GM12878 (cell line): ENCODE measurements at places on chromosomes 11 and 22. TPM values are rescaled to one million over a fixed set of nuclear protein-coding genes. Genes with fewer than 3 reads are reported as not detected.

DNA sequence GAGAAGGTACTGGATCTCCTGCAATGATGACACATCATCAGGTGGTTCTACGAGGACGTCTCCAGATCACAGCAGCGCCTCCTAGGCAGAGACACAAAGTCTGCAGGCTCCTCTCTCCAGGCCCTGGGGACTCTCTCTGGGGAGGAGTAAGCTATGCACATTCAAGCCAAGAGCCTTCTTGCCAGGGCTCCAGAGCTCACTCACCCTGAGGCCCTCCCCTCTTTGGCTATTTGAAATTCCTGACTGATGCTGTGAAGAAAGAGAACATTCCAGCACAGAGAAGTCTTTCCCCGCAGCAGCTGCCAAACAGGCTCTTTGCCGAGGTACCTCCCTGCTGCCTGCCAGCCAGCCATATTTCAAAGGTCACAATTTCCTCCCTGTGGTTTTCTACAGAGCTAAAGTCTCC, 204.9 kb downstream of the CSNK2A3 start:
- no peak for DNase-seq

- no peak for DNase-seq
Measured at GRCh38 chr22:21013657-21014201, 1.2 kb upstream of the P2RX6 start.

The APOL6 gene
- 16.2 and 16.9 TPM in 2 replicates for total RNA-seq

DNA sequence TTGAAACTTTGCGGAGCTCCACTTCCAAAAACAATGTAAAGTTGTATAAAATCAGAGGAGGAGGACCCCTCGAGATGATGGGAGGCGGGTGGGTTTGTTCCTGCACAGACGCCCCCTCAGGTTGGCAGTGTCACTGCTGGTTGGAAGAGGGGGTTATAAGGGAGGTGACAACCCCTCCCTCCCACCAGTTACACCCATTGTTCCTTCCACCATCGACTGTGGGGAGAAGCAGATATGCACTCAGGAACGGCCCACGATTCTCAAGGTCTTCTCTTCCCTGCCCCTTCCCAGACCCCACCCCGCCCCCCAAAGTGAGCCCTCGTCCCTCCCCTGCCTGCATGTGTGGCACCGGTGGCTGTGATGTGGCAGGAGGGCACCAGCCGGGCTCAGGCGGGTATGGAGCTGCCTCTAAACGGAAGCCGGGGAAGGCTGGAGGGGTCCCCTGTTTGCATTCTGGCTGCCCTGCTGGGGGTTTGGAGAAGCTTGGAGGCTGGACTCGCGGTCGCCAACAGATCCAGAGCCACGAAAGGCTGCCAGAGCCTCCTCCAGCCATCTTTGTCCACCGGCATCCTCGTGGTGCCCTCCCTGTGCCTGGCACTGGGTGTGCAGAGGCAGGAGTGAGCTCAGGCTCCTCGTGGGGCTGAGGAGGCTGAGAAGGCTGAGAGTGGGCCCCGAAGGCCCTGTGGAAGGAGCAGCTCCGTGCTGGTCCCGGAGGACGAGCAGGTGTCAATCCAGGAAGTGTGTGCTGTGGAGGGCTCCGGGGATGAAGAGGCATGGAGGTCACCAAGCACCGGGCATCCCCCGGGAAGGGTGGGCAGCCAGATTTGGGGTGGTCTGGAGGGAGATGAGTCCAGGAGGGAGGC, 778 bp downstream of the KDELR3 start:
- no peak for DNase-seq

The NARS2 gene
- 23.0 and 23.3 TPM in 2 replicates for total RNA-seq

GRCh38 chr22:40177738-40178416, at the start of gene TNRC6B:
TNRC6B (plus strand) TSS chr22:40177925; CDS start chr22:40178136, 211 bp downstream.
- DNase-seq, result peak; percentile 98

GRCh38 chr11:43693069-43693468, 12.5 kb downstream of the HSD17B12 start:
- no peak for DNase-seq

GRCh38 chr11:69164824-69165223, 9.1 kb downstream of the SMIM38 start:
- DNase-seq, result no peak

- DNase-seq, result no peak
Measured at GRCh38 chr11:19889531-19889930, 176.9 kb downstream of the NAV2 start.

The KRTAP5-11 gene
- total RNA-seq, result not detected in 2 replicates
